ENCODE measurements at places on chromosomes 12 and 14.

GRCh38 chr12:110791589-110791988 is 48.9 kb upstream of the PPP1CC start:
- DNase-seq: no peak

GRCh38 chr14:23070262-23071129 is 13.2 kb upstream of the CDH24 start:
- no peak for DNase-seq

DNA sequence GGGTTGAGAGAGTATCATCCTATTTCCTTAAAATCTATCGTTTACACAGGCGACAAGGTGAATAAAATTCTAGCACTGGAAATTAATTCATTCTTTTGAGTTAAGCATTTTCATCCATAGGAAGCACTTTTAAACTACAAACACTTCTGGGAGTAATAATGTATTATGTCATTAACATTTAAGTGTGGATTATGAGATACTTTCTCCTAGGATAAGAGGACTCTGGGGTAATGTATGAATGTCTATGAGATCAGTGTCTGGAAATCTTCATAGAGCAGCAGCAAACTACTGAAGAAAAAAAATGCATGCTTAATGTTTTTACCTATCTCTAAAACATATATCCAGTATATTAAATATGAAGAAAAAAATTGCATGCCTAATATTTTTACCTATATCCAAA is 86.9 kb downstream of the EPS8 start:
- DNase-seq: no peak

- no peak for DNase-seq
Measured at GRCh38 chr14:104651876-104652260, 37.5 kb upstream of the INF2 start.

GRCh38 chr12:99087278-99087677 is 442.2 kb downstream of the APAF1 start:
- no peak for DNase-seq

DNA sequence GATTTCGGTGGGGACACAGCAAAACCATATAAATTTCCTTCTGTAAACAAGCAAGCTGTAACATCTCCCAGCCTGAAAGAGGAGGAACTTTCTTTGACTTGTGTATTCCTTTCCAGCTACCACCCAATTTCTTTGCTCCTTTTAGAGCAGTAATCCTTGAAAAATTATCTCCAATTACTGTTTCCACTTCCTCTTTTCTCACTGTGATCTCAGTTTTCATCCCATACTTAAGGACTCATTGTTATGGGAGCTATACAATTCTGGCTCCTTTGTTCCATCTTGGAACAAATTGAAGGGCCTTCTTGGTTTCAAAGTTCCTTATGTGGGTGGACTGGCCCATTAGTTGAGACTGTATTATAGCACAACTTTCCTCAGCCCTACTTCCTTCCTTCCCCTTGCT is 152.6 kb downstream of the AKAP6 start:
- DNase-seq: no peak

- DNase-seq: peak; percentile 54
Measured at GRCh38 chr12:52903855-52904508, 894 bp downstream of the KRT8 start.

DNA sequence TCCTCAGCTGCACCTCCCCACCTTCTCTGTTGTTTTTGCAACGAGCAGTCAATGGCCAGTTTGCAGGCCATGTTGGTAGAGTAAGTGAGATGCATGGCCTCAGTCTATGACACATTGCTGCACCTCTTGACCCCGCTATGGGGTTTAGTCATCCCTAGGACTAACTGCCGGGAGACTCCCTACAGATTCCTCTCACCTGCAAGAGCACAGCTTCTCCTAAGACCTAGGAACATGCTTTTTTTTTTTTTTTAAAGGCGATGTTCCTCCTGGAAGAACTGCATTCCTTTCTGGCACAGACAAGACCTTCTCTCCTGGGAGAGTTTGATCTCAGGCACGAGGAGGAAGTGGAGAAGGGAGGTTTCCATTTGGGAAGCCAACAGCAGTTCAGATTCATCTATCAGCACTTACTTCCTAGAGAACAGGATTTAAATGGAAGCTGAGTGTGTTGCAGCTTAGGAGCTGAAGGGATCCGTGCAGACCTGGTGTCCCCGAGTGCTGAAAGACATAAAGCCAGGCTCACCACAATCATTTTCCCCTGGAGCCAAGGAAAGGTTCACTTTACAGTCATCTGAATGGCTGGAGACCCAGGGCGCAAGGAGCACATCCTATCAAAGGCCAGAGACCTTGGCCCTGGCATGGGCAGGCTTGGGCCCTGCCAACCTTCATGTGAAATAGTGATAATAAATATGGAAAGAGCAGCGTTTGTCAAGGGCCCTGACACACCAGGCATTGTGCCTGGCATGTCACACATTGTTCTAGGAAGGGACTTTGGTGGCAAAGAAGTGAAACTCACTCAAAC is 104.1 kb downstream of the LGMN start:
- no peak for DNase-seq

DNA sequence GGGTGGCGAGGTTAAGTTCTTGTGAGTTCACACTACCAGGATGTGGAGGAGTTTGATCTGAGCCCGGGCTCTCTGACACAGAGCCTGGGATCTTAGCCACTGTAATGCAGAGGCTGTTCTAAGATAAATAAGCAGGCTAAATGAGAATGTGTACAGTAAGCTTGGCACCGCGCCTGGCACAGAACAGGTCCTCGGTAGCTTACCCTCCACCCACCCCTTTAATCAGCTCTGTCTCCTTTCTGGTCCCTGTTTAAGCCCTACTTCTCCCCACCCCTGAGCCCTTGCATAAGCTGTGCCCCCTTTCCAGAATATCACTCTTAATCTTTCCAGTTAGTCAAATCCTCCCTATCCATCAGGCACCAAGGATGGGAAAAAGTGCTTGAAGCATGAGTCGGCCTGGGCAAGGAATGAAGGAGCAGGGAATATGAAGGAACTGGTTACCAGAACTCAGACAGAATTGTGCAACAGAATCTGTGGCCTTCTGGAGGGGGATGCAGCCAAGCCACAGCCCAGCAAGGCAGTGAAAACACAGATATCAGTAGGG is 32.8 kb upstream of the CMKLR1 start:
- no peak for DNase-seq

DNA sequence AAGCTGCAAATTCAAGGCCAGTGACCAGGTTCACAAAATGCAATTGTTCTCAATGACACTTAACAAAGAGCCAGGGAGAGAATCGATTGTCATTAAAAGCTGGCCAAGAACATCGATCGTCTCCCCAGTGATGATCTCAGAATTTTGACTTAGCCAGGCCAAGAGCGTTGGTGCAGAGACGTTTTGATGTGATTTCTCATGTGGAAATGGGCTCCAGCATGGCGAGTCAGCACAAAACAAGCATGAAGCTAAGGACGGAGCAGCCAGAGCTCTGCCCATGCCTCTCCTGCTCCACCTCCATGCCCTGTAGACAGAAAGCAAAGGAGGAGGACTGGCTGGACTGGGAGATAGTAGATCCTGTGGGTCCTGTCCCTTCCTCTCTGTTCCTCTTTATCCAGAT is 270.8 kb downstream of the FOXN3 start:
- no peak for DNase-seq

- DNase-seq: no peak
Measured at GRCh38 chr12:124841558-124841945, 22.1 kb downstream of the SCARB1 start.

GRCh38 chr14:20436363-20436755 is 393 bp upstream of the KLHL33 start:
- no peak for DNase-seq

DNA sequence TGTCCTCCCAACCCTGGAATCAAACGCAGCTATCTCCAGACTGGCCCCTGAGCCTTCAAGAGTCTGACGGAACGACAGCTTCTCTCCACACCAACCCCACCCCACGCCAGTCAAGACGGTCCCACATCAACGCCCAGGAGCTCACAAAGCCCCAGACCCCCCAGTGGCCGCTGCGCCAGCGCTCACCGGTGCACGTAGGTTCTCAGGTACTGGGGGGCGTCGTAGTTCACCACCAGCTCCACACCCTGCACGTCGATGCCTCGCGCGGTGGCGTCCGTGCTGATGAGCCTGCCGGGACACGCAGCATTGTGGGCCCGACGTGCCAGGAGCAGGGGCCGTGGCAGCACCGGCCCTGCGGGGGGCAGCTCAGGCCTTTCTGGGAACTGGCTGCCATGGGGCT is 4.2 kb downstream of the DDX51 start:
- no peak for DNase-seq

GRCh38 chr12:71504476-71504875 is 64.9 kb downstream of the LGR5 start:
- no peak for DNase-seq

DNA sequence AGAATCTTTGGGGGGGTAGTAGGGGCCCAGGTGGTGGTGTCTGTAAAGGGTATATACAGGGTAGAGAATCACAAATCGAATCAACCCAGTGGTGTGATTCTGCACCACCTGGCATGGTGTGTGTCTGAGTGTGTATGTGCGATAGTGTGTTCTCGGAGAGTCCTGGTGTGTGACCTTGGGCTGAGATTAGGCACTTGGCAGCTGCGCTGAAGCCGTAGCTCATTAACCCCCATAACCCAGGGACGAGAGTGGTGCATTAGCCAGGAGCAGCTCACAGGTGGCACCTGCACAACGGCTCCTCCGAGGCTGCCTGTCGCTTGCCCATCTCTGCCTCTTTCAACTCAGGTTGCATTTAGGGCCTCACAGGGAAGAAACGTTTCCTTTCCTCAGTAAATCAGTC is 15.6 kb upstream of the TESC start:
- DNase-seq: no peak

- no peak for DNase-seq
Measured at GRCh38 chr12:12915656-12916055, 24.3 kb downstream of the GPRC5A start.

- no peak for DNase-seq
Measured at GRCh38 chr12:113263431-113263963, 42.2 kb downstream of the TPCN1 start.

GRCh38 chr14:103071544-103072251 is 12.3 kb upstream of the LBHD2 start:
- DNase-seq: no peak

Data from activated CD8-positive, alpha-beta T cell treated with anti-CD3 and anti-CD28 coated beads for 36 hours (primary cell).